Renal pelvis (tissue), 12 donors: ENCODE measurements at places on chromosomes 1 and 21. TPM values are rescaled to one million over a fixed set of nuclear protein-coding genes. Genes with fewer than 3 reads are reported as not detected.

The ERO1B gene
- polyA plus RNA-seq, result 12.6 TPM

The CYP4A22 gene
- polyA plus RNA-seq, result 6.0 TPM

The AMY2A gene
- 0.47 TPM for polyA plus RNA-seq

The DRAM2 gene
- 68.0 TPM for polyA plus RNA-seq

The TRIM45 gene
- polyA plus RNA-seq, result 19.6 TPM
